ENCODE measurements at places on chromosomes 1 and 21. TPM values are rescaled to one million over a fixed set of nuclear protein-coding genes. Genes with fewer than 3 reads are reported as not detected.

PCAT6 gene
- polyA plus RNA-seq, result 4.0 TPM

FMO5 gene
- polyA plus RNA-seq, result 1.2 TPM

IBA57 gene
- polyA plus RNA-seq, result 1.7 TPM

GRCh38 chr1:180950321-180950720, 37.6 kb downstream of the KIAA1614 start:
- no peak for DNase-seq

- no peak for DNase-seq
Measured at GRCh38 chr1:24277420-24278169, 41.6 kb upstream of the GRHL3 start.

DNA sequence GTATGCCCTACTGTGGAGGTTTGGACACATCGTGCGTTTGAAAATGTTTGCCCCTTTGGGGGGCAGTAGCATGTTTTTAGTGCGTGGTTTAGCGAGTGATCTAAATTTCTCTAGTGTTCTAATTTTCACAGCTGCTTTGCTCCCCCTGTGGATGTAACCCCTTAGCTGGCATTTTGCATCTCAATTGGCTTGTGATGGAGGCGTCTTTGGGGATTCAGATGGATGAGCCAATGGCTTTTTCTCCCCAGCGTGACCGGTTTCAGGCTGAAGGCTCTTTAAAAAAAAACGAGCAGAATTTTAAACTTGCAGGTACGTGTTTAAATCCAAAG, 836 bp downstream of the CDC7 start:
- no peak for DNase-seq
